Cortex of kidney (tissue), 1 donor: ENCODE measurements at places on chromosomes 2 and 18.

DNA sequence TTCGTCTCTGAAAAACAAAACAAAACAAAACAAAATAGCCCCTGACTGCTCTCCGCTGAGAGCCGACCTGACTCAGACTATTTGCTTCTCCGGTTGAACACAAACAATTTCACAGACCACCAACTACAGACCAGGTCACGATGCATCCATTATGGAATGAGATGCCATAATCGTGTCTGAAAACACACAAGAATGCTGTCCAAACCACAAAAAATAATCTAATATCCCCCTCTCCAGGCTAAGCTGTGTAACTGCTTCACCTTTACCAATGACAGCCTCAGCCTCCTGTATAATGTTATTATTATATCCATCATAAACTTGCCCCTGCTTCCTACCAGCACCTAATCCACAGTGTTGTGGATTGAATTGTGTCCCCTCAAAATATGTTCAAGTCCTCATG is 114.7 kb downstream of the DNAH6 start:
- no peak for DNase-seq

- DNase-seq: no peak
Observed at GRCh38 chr2:36366491-36367120, 11.0 kb downstream of the CRIM1 start.

DNA sequence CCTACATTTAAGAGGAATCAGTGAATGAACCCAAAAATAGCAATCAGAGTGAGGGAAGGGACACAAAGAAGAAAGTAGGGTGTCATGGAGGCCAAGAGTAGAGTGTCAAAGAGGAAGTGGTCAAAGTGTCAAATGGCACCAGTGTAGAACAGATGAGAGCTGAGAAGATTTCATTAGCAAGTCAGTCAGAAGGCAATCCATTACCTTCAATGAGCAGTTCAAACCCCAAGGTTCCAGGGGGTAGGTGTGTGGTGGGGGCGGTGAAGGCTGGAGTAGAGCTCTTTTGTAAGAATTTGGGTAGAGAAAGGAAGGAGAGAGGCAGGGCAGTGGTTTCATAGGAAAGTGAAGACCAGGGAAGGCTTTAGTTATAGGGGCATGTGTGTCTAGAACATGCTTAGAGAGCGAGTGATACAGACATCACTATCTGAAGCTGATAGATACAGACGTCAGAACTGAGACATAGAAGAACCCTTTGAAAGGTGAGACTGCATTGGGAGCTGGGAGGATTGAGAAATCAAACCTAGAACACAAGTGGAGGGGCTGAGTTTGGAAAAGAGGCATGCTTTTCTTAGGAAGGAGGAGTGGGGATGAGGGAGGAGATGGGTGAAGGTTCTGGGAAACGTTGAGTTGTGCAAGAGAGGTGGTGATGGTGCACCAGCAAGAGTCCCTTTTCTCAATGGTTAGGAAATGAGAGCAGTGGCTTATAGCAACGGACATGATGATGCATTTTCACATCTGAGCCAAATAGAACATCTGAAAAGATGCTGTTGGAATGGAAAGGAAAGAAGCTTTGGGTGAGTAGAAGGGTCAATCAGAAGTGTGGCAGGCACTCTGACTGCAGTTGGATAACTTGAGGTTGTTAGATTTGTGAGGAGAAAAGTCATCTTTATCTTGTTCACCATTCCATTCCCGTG is 48.9 kb upstream of the IL1RL1 start:
- DNase-seq: no peak

GRCh38 chr2:27701676-27702075 is 38.0 kb downstream of the SLC4A1AP start:
- no peak for DNase-seq

- DNase-seq: no peak
Observed at GRCh38 chr2:35301369-35301768, 1054.2 kb upstream of the CRIM1 start.

DNA sequence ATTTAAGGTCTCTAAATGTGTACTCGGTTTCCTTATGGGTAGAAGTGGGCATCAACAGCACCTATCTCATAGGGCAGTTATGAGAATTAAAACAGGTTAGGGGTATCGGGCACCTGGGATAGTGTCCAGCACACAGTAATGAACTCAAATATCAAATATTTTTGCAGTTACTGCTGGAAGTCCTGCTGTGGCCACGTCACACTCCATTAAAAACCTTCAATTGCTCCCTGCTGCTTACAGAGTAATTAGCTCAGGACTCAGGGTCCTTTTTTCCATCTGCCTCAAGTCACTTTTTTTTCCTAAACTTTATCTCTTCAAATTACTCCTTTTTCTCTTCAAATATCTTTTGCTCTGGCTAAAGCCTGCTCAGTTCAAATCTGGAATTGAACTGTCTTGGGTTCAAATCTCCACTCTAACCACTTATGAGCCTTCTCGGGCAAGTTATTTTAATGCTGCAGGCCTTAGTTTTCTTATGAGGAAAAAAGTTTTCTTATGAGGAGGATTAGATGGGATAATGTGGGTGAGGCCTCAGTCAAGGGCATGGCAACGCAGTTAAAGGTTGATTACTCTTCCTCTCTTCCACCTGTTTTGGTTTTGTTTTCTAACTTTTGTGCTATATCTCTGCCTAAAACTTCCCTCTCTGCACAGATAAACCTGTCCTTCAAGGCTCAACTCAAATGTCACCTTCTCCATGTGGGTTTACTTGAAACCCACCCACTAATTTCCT is 36.6 kb downstream of the SPRED2 start:
- no peak for DNase-seq
